Mesenteric fat pad (tissue), 1 donor: ENCODE measurements at places on chromosomes 12 and 14. TPM values are rescaled to one million over a fixed set of nuclear protein-coding genes. Genes with fewer than 3 reads are reported as not detected.

Gene SSPN
- 21.1 TPM for total RNA-seq

Gene ABCB9
- 2.2 TPM for total RNA-seq

GRCh38 chr12:5246196-5246595, 185.7 kb upstream of the NTF3 start:
- no peak for DNase-seq

- no peak for DNase-seq
Measured at GRCh38 chr12:97274386-97274785, 188.2 kb upstream of the RMST start.

DNA sequence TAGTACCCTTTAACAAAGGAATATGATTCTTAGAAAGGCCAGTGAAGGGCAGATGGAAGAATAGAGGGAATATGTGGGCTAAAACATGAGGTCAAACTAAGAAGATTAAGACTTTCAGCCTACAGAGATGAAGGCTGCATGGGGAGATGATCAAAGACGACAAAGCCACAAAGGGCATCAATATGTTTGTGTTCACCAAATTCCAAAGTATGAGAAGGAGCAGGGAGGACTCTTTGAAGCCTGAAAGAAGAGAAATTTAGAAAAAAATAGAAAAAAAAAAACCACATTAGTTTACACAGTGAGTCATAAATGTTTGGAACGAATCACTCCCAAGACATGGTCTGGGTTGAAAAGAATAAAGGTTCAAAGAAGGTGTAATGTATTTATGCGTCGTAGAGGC, 131.8 kb downstream of the NEDD1 start:
- DNase-seq = no peak

Gene OAS2
- total RNA-seq = 36.6 TPM

Gene INHBE
- not detected for total RNA-seq

DNA sequence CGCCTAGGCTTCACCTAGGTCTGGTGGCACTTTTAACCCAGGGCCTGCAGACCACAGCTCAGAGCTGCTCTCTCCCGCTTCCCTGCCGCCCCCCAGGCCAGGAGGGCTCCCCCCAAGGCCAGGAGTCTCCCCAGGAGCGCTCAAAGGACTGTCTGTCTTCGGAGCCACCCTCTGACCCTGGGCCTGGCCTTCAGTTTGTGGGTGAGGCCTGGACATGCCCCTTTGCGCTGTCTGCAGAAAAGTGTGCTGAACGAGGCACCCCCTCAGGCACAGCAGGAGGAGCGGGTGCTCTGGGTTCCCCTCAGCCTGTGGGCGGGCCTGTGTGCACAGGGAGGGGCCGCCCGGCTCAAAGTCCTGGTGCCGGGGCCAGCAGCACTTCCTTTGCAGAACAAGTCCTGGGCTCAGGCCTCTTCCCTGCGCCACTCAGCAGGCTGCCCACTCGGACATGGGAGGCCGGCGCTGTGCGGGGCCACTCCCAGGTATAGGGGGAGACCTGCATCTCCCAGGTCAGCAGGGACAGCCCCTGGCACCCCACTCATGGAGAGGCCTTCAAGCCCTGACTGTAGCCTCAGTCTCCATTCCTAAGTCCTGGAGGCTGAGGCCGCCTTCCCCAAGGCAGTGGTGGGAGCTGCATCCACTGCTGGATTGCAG, 14.3 kb downstream of the DEGS2 start:
- DNase-seq = no peak

DNA sequence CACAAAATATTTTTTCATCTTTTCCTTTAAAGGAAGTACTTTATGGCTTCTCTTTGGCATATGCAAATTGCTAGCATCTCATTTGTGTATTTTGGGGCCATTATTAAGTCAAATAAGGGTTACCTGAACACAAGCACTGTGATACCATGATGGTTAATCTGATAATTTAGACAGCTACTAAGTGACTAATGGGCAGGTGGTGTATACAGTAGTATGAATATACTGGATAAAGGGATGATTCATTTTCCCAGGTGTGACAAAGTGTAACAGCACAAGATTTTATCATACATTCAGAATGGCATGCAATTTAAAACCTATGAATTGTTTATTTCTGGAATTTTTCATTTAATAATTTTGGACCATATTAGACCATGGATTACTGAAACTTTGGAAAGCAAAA, 27.2 kb upstream of the ANO4 start:
- DNase-seq = no peak

DNA sequence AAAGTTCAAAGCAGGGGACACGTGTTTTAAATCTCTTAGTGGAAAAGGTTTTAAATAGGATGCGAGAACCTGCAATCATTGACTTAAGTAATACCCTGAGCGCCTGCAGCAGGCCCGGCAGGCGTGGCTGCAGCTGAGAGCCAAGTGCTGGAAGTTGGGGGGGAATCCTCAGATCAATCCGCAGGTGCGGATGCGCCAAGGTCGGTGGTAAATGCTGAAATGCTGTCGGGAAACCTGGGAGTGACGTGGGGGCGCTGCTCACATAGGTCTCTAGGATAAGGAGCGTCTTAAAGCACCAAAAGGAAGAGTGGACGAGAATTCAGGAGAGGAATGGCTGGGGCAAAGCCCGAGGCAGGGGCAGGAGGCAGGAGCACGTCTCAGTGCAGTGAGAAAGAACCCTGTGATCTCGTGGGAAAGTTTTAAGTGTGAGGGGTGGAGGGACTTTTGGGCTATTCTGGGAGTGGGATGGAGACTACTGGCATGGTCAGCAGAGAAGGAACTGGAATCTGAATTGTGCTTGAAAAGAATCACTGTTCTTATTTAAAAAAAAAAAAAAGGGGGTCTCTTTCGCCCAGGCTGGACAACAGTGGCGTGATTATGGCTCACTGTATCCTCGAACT, 883 bp upstream of the CDCA4 start:
- no peak for DNase-seq

DNA sequence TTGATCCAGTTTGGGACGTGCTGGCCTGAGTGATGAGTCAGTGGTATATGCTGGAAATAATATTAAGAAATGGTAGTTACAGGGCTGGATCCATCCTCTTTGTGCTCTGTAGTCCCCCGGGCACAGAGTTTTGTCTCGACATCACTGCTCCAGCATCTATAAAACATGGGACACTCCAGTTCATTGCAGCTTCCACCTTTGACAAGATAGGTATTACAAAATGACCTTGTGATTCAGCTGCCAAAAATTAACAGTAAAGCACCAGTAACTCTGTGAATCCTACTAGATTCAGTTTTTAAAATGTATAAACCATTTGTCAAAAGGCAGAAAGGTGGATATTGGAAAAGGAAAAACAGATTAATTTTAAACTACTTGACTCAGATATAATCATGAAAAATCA, 14.6 kb upstream of the GNG2 start:
- no peak for DNase-seq

Gene PPP1R1A
- total RNA-seq = 184 TPM

Gene TAS2R46
- 1.8 TPM for total RNA-seq

Gene KITLG
- total RNA-seq = 9.6 TPM

- DNase-seq = no peak
Measured at GRCh38 chr12:25372002-25372401, 121.3 kb upstream of the KRAS start.

- no peak for DNase-seq
Measured at GRCh38 chr12:88334271-88334670, 192.2 kb downstream of the TMTC3 start.

Gene FGD6
- 5.4 TPM for total RNA-seq

Gene LYZ
- 81.9 TPM for total RNA-seq

GRCh38 chr12:53948650-53949593, 5.8 kb upstream of the HOXC12 start:
- no peak for DNase-seq

- no peak for DNase-seq
Measured at GRCh38 chr12:124658806-124659402, 91.5 kb upstream of the NCOR2 start.

Gene SLCO1B1
- total RNA-seq = not detected
